Stomach (tissue), 19 donors: ENCODE measurements at places on chromosomes 16 and 17. TPM values are rescaled to one million over a fixed set of nuclear protein-coding genes. Genes with fewer than 3 reads are reported as not detected.

GRCh38 chr17:17900615-17901520 is 64.1 kb upstream of the SREBF1 start:
- no peak overlapping the region for H3K4me3 ChIP-seq
- H3K36me3 ChIP-seq, result peaks cover 52% of the 10 kb centered on the region
- peak overlapping the region; percentile 59 for H3K27ac ChIP-seq
- peak; percentile 60 for DNase-seq
- peaks cover 19% of the 10 kb centered on the region for H3K4me1 ChIP-seq

DNA sequence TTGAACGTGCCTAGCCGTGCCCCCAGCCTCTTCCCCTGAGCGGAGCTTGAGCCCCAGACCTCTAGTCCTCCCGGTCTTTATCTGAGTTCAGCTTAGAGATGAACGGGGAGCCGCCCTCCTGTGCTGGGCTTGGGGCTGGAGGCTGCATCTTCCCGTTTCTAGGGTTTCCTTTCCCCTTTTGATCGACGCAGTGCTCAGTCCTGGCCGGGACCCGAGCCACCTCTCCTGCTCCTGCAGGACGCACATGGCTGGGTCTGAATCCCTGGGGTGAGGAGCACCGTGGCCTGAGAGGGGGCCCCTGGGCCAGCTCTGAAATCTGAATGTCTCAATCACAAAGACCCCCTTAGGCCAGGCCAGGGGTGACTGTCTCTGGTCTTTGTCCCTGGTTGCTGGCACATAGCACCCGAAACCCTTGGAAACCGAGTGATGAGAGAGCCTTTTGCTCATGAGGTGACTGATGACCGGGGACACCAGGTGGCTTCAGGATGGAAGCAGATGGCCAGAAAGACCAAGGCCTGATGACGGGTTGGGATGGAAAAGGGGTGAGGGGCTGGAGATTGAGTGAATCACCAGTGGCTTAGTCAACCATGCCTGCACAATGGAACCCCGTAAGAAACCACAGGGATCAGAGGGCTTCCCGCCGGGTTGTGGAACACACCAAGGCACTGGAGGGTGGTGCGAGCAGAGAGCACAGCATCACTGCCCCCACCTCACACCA is 724 bp downstream of the GAA start:
- H3K4me3 ChIP-seq, result peak overlapping the region; percentile 67
- no peaks in the 10 kb centered on the region for H3K27me3 ChIP-seq
- peak overlapping the region; percentile 88 for H3K27ac ChIP-seq
- H3K4me1 ChIP-seq, result peaks cover 8% of the 10 kb centered on the region
- no peak for DNase-seq

DNA sequence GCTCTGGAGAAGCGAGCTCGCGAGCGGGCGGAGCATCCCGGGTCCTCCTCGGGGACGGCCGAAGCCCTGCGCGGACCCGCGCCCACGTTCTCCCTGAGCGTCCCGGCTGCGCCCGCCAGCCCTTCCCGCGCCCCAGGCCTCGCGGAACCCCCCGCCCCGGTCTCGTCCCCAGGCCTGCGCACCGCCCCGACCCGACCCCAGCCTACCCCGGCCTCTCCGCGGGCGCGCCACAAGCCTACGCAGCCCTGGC is 159 bp downstream of the USP36 start:
- no peak for DNase-seq
- no peaks in the 10 kb centered on the region for H3K27me3 ChIP-seq
- peaks cover 19% of the 10 kb centered on the region for H3K4me1 ChIP-seq
- H3K27ac ChIP-seq, result peak overlapping the region; percentile 96
- peak overlapping the region; percentile 76 for H3K4me3 ChIP-seq

The RPGRIP1L gene
- polyA plus RNA-seq, result 1.4 TPM

The ZNF598 gene
- polyA plus RNA-seq, result 21.4 TPM

The SGCA gene
- polyA plus RNA-seq, result 6.0 TPM

The JUP gene
- 154 TPM for polyA plus RNA-seq

DNA sequence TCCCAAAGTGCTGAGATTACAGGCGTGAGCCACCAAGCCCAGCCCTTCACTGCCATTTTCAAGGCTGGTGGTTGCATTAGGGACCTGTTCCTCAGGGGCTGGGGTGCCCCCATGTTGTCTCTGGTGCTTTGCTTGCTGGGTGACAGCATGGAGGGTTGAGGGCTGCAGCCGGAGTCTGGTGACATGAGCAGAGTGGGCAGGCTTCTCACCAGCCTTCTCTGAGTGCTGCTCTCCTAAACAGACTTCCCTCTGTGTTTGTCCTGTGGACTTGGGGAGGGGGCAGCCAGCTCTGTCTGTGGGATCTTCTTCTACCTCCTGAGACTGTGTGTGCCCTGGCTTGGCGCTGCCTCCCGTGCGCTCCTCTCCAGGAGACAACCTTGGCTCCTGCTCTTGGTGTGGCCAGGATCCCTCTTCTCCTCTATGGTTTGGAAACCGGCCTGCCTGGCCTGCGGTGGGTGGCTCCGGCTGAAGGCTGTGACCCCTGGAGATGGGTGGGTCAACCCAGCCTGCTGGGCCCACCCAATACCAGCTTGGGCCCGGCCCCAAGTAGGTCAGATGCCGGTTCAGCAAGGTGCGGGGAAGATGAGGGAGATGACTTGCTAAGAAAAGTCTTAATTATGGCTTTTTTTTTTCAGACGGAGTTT is 72.1 kb downstream of the PDPK1 start:
- H3K36me3 ChIP-seq, result peaks cover 21% of the 10 kb centered on the region
- no peak overlapping the region for H3K27ac ChIP-seq
- H3K27me3 ChIP-seq, result no peaks in the 10 kb centered on the region
- H3K4me3 ChIP-seq, result no peak overlapping the region
- peaks cover 6% of the 10 kb centered on the region for H3K4me1 ChIP-seq

The ZNF385C gene
- polyA plus RNA-seq, result 0.53 TPM

DNA sequence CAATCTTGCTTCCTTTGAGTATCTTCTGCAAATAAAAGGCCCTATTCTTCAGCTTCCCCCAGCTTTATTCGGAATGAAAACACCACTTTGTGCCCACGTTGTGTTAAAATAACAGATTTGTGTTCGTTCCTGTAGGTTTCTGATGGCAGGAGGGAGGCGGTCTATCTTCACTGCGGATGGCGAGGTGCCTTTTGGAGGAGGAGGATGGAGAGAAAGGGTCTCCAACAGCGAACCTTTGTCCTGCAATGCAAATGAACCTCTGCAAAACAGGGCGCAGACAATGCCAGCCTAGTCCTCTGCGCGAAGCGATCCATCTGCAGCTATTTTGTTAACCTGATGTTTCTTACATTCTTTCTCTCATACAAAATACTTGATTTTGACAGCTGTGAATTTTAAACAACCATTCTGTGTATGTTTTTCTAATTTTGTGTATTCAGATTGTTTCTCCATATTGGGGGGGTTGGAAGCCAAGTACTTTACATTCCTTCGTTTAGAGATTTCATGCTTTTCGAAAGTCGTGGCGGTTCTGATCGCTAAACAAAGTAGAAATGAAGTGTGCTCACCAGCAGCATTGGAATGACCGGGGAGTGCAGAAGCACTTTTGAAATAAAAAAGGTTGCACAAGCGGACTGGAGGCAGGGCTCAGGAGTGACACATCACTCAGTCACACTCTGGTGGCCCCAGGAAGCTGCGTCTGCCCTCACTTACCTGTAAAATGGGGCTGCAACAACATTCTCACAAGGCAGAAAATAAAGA is 279.0 kb upstream of the IRX5 start:
- no peak for DNase-seq
- no peak overlapping the region for H3K4me3 ChIP-seq
- peaks cover 34% of the 10 kb centered on the region for H3K4me1 ChIP-seq
- no peaks in the 10 kb centered on the region for H3K36me3 ChIP-seq
- H3K27ac ChIP-seq, result no peak overlapping the region

DNA sequence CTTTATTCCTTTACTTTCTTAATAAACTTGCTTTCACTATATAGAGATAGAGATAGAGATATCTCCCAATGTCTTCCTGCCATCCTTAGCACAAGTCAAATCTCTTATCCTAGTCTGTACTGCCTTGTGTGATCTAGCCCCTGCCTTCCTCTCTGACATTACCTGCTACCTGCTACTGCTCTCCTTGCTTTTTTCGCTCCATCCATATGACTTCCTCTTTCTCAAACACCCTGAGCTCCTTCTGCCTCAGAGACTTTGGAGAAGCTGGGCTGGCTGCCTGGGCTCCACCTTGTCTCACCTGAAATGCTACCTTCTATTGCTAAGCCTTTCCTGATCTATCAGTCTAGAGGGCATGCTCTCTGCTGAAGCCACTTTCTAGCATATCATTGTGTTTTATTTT is 24.7 kb upstream of the WSB1 start:
- H3K27me3 ChIP-seq, result no peaks in the 10 kb centered on the region
- H3K27ac ChIP-seq, result no peak overlapping the region
- no peaks in the 10 kb centered on the region for H3K36me3 ChIP-seq
- no peak for DNase-seq

The SPATA22 gene
- 1.1 TPM for polyA plus RNA-seq
